ENCODE measurements at places on chromosomes 1 and 21.

DNA sequence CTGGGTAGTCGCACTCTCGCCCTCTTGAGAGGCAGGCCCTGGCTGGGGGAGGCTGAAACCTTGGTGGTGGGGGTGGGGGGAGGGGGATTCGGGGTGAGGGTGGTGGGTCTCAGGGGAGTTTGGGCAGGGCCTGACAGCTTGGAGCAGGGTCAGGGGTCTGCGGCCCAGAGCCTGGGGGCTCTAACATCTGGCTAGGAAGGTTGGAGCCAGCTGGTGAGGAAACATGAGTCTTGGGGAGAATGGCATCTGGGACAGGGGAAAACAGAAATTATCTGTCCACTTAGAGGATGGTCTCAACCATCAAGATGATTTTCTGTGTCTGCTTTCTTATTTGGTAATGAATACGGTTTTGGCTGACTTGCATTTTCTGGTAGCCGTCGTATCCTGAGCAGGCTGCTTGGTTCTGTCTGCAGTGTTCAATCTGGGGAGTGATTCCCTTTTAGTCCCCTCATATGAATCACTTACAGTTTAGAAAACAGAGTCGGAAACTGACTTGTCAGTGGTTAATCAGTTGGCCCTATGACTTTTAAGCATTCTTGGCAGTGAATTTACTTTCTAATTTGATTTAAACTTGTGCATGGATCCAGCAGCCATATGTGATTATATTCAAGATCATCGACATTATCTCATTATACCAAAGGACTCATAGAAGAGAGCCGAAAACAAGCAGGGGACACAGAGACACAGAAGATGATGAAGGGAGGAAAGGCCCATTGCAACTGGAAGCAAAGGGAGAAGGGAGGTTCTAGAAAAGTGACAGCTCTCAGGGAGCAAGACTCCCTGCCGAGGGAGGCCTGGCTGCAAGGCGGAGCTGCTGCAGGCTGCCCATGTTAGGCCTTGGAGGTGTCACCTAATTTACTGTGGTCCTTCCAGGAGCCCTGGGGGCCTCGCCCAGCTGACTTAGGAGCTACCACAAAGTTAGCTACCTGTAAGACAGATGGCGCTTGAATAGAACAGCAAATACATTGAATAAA, 237.6 kb downstream of the SDCCAG8 start:
- no peak for DNase-seq

- no peak for DNase-seq
These were observed 19.9 kb downstream of the INSRR start for GRCh38 chr1:156838972-156839371.

- DNase-seq, result no peak
These were observed 48.0 kb upstream of the SLC16A1 start for GRCh38 chr1:113003751-113004690.

- DNase-seq, result no peak
These were observed 31.4 kb upstream of the GBP6 start for GRCh38 chr1:89332461-89332860.

DNA sequence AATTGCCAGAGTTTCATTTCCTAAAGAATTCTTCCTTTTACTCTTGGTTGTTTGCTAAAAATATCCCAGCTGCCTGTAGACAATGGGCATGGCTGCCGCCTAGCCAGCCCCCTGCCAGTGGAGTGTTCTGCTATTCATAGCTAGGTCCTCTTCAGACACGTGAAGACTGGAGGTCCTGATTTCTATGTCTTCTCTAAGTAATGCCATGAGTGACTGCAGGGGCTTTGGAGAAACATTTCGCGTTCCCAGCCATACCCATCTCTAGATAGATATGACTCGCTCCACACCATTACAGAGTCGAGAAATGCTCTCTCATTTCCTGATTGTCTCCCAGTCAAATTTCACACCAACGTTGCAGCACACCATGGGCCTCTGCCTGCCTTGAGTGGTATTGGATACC, 99.5 kb upstream of the BACE2 start:
- DNase-seq, result no peak

DNA sequence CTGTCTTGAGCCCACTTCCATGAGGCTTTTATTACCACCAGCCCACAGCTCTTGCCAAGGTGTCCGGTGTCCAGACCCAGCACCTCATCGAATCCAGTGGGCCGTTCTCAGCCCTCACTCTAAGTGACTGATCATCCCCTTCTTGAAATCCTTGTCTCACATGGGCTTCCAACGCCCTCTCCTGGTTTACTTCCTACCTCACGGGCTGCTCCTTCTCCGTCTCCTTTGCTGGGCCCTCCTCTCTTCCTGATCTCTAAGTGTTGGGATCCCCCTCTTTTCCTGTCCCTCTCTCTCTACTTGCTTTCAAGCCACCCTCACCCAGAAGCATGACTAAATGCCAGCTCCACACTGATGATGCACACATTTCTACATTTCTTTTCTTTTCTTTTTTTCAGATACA, 9.0 kb upstream of the RHBG start:
- DNase-seq, result no peak

GRCh38 chr1:226870401-226871279, at the start of gene PSEN2:
Gene PSEN2 (plus strand): TSS chr1:226870616. CDS start chr1:226881908, 11,292 bp downstream.
- no peak for DNase-seq

DNA sequence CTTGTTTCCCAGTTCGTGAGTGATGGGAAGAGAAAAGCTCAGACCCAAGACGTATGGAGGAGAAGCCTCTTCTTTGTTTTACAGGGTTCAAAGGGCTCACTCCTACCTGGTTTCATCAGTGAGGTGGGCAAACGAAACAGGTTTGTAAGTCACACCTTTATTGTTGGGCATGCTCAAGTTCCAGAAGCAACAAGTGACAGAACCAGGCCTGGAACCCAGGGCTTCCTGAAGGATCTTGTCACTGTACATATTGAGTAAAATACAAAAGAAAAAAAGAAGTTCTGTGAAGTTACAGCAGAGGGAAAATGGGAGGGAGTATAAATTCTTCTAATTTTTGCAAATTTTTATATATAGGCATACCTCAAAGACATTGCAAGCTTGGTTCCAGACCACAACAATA, 320.9 kb upstream of the PROX1 start:
- no peak for DNase-seq

DNA sequence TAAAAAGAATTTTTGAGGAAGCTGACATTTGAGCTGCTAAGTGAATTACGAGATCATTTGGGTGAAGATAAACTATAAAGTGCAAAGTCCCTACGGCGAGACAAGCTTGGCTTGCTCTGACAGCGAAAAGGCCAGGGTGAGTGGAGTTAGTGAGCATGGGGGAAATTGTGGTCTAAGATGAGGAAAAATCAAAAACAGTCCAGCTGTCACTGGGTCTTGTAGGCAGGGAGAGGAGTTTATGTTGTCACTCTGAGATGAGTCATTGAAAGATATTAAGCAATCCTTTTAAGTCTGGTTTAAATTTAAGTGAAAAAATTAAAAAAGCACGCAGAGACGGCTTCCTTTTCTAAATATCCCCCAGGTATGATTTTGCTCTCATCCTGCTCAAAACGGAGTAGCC, 601.9 kb downstream of the MRPL39 start:
- no peak for DNase-seq

GRCh38 chr1:62800825-62801306, 16.9 kb downstream of the ATG4C start:
- DNase-seq, result no peak

DNA sequence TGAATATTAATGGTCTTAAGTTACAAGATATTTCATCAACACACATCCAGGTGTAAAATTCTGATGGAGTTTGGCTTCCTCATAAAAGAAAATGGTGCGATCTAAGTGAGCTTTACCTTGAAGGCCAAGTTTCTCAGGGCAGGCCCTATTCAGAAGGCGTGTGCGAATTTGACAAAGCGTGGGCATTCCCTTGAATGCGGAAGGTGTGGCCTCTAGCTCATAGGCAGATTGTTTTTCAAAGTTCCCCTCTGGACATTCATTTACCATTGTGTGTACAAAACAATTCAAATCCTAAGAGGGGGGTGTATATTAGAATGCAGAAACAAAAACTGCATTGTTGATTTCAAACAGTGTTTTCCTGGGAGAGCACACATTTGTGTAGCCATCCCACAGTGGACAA, 411.9 kb upstream of the PKN2 start:
- no peak for DNase-seq

GRCh38 chr1:40776236-40777072, 7.1 kb upstream of the KCNQ4 start:
- DNase-seq, result no peak
